CD4-positive, alpha-beta T cell treated with Interleukin-15 for 1 hour (primary cell): ENCODE measurements at places on chromosomes 16 and 17.

DNA sequence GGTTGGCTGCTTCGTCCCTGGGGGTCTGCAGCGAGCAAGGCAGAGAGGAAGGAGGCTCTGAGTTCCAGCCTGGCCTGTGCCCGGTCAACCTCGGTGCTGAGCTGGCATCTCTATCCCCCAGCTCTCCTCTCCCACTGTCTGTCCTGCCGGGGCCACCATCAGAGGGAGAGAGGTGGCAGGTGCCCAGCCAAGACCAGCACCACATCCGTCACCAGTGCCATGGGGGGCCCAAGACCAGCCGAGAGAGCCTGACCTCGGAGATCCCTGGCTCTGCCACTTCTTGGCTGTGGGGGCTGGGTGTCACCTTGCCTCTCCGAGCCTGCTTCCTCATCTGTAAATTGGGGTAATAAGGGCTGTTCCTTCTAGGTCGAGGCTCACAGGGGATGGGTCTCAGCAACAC is 560 bp upstream of the P2RX1 start:
- peak; percentile 45 for DNase-seq

GRCh38 chr17:41891135-41892020 is 26.2 kb upstream of the KLHL11 start:
- no peak for DNase-seq

DNA sequence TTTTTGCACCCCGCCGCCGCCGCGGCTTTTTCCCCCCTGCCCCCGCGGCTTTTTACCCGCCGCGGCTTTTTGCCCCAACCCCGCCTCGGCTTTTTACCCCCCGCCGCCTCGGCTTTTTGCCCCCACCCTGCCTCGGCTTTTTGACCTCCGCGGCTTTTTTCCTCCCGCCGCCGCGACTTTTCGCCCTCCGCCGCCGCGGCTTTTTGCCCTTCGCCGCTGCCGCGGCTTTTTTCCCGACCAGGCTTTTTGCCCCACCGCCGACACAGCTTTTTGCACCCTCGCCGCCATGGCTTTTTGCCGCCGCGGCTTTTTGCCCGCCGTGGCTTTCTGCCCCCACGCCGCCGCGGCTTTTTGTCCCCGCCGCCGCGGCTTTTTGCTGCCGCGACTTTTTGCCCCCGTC is 137.0 kb upstream of the TP53TG3D start:
- DNase-seq = no peak

- DNase-seq = no peak
These were observed 66.0 kb downstream of the YPEL2 start for GRCh38 chr17:59397316-59398073.

GRCh38 chr16:21563676-21564075 is 35.7 kb upstream of the METTL9 start:
- DNase-seq = no peak

GRCh38 chr17:69173118-69173517 is 31.4 kb upstream of the ABCA6 start:
- no peak for DNase-seq

- peak; percentile 53 for DNase-seq
These were observed 32.7 kb downstream of the ITGB3 start for GRCh38 chr17:47286198-47286914.

DNA sequence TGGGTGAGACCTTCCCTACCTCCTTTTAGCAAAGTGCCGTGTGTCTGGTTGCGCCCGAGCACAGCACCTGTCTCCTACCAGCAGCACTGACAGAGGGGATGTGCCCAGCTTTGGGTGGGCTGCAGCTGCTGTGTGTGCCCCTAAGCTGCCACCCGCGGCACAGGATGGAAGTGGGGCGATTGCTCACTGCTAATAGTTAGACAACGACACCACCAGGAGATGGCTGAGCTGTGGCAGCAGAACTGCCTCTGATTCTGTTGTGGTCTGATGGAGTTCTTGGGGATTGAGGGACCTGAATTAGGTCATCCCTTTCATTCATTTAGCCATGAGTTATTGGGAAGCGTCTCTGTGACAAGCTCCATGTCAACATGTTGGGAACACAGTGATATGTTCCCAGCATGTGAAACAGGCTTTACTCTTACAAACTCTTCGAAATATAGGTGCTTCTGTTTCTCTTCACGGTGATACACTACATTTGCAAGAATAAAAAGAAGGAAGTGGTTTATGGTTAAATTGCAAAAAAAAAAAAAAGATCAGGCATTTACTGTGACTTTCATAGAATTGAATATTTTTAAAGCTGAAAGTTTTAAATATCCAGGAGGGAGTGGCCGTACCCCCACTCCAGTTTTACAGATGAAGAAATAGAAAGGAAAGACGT is 184.4 kb downstream of the MAF start:
- no peak for DNase-seq

GRCh38 chr16:84373907-84374489 is 5.7 kb downstream of the ATP2C2 start:
- DNase-seq = no peak

- no peak for DNase-seq
These were observed 5.8 kb downstream of the IRX3 start for GRCh38 chr16:54280751-54281150.

GRCh38 chr17:77417575-77417974 is 276.8 kb downstream of the SEC14L1 start:
- DNase-seq = no peak

DNA sequence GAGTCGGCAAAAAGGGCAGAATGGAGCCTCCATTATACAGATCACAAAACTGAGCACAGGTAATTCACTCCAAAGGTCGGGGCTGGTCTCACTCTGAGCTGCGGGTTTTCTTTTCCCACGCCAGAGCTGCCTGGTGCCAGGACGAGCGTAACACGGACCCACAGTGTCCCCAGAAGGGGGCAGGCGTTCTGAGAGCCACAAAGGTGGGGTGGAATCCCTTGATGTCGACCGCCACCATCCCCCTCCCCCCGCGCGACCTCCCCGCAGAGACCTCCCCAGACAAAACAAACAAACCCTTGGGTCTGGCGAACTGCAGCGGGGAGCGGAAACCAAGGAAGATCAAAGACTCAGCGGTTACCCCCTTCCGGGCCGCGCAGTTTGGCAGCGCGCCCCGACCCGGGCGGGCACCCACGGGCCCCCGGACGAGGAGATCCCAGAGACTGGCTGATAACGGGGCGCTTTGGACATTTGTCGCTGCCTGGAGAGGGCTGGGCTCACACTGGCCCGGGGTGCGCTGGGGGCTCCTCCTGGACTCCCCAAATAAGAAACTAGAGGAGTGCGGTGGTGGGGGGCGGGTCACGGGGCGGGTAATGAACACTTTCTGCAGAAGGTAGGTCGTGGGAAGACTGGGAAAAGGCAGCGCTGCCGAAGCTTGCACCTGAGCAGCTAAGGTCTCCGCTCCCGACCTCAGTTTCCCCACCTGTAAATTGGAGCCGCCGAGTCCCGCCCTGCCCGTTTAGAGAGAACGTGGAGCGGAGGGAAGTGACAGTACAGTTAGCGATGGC is 664 bp upstream of the NKD1 start:
- peak; percentile 91 for DNase-seq

DNA sequence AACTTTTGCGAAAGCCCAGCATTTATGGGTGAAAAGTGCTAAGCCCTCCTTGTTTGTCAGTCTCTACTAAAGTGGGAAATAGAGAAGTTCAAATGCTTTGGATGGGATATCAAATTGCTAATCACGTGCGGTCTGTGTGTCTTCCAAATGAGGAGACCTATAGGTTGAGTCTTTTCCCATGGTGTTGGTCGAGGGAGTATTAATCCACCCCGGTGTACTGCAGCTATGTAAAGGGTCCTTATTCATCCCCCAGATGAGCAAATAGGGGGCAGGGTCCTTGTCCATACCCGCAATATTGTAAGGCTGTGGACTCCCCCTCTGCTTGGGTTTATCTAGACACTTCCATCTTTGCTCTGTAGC is 14.6 kb downstream of the KIAA0513 start:
- DNase-seq = no peak

DNA sequence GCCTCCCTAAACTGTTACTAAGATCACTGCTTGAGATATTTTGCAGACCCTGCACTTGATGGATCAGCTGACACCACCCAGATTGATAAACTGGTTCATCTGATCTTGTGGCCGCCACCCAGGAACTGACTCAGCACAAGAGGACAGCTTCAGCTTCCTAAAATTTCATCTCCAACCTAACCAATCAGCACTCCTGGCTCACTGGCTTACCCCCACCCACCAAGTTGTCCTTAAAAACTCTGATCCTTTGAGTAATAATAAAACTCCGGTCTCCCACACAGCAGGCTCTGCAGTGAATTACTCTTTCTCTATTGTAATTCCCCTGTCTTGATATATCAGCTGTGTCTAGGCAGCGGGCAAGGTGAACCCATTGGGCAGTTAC is 174.8 kb downstream of the UTP18 start:
- DNase-seq = peak; percentile 23

DNA sequence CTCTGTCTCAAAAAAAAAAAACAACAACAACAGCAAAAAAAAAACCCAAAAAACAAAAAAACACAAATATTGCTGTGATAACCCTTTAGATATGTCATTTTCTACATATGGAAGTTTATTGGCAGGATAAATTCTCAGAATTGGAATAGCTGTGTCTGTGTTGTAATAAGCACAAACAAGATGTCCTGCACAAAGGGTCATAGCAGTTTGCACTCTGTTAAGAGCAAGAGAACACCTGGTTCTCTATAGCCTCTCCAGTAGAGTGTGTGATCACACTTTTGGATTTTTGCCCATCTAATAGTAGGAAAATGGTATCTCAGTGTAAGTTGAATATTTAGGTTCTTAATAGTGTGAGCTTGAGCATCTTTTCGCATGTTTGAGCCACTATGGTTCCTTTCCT is 60.4 kb downstream of the USP43 start:
- no peak for DNase-seq

- DNase-seq = no peak
These were observed 58.8 kb downstream of the AP2B1 start for GRCh38 chr17:35645923-35646322.

- DNase-seq = no peak
These were observed 38.1 kb upstream of the C16orf82 start for GRCh38 chr16:27028591-27029110.

- DNase-seq = peak; percentile 80
These were observed 480 bp upstream of the PROCA1 start for GRCh38 chr17:28712032-28712704.

- no peak for DNase-seq
These were observed 389.9 kb downstream of the MAF start for GRCh38 chr16:79210607-79211006.

GRCh38 chr16:54627616-54628015 is 303.0 kb upstream of the IRX5 start:
- DNase-seq = no peak
